ENCODE measurements at places on chromosomes 7 and 10.

DNA sequence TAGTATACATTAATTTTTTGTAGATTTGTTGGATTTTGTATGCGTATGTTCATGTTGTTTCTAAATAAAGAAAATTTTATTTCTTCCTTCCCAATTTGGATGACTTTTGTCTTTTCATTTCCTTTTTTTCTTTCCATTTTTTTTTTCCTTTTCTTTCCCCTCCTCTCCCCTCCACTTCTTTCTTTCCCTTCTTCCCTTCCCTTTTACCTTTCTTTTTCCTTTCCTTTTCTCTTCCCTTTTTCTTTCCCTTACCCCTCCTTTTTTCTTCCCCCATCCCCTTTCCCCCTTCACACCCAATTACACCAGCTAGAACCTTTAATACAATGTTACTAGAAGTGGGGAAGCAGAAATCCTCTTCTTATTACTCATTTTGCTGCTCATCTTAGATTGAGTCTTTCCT, 6.0 kb downstream of the KIF20B start:
- no peak for DNase-seq

GRCh38 chr10:19283285-19283684, 234.7 kb downstream of the MALRD1 start:
- no peak for DNase-seq

DNA sequence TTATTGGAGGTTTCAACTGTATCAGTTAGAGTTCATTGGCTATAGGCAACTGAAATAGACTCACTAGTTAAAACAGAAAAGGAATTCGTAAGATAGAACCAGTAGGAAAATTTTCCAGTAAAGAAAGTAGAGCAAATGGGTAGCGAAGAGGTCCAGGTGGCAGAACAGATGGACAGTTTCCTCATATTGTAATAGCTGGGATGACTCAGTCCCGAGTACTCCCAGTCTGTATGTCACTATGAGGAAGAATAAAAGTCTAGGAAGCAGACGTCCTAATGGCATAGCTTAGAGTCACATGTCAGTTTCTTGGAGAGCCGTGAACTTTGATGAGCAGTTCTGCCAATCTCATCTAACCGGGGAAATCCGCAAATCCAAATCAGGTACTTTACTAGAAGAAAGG, 95.3 kb downstream of the RNF32 start:
- DNase-seq, result no peak

GRCh38 chr7:18815261-18815960, 302.0 kb downstream of the TWIST1 start:
- DNase-seq, result no peak

- DNase-seq, result peak; percentile 74
Measured at GRCh38 chr10:109978481-109978880, 29.3 kb upstream of the ADD3 start.

DNA sequence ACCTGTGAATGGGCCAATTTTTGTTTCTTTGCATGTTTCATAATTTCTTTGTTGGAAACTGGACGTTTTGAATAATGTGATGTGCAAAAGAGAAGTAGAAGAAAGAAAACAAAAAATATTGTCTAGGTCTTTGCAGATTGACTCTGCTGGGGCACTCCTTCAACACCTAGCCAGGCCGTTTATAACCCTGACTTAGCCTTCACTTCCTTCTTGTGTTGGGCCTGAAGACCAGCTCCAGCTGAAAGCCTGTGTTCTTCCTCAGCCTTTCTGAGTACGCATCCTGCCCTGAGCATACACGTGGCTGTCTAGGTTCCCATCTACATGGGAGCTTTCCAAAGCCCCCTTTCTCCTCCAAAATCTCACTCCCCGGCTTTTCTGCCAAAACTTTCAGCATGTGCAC, 41.9 kb downstream of the LMTK2 start:
- DNase-seq, result no peak

GRCh38 chr7:87331687-87332252, 13.7 kb upstream of the CROT start:
- no peak for DNase-seq

DNA sequence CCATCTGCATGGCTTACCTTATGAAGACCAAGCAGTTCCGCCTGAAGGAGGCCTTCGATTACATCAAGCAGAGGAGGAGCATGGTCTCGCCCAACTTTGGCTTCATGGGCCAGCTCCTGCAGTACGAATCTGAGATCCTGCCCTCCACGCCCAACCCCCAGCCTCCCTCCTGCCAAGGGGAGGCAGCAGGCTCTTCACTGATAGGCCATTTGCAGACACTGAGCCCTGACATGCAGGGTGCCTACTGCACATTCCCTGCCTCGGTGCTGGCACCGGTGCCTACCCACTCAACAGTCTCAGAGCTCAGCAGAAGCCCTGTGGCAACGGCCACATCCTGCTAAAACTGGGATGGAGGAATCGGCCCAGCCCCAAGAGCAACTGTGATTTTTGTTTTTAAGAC, 12.4 kb downstream of the DUSP5 start:
- no peak for DNase-seq

- DNase-seq, result no peak
Measured at GRCh38 chr10:49379596-49380410, 16.1 kb downstream of the DRGX start.

GRCh38 chr10:98516352-98516751, 69.6 kb upstream of the HPS1 start:
- no peak for DNase-seq

GRCh38 chr10:60238759-60239100, 150.9 kb downstream of the ANK3 start:
- no peak for DNase-seq

GRCh38 chr7:55476852-55477780, 95.2 kb downstream of the VOPP1 start:
- DNase-seq, result no peak

DNA sequence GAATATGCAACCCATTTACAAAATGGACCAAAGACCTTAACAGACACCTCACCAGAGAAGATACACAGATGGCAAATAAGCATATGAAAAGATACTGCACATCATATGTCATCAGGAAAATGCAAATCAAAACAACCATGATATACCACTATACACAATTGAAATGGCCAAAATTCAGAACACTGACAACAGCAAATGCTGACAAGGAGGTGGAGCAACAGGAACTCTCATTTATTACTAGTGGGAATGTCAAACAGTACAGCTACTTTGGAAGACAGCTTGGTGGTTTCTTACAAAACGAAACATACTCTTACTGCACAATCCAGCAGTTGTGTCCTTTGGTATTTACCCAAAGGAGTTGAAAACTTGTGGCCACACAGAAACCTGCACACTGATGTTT, 50.0 kb upstream of the PCGF5 start:
- no peak for DNase-seq

DNA sequence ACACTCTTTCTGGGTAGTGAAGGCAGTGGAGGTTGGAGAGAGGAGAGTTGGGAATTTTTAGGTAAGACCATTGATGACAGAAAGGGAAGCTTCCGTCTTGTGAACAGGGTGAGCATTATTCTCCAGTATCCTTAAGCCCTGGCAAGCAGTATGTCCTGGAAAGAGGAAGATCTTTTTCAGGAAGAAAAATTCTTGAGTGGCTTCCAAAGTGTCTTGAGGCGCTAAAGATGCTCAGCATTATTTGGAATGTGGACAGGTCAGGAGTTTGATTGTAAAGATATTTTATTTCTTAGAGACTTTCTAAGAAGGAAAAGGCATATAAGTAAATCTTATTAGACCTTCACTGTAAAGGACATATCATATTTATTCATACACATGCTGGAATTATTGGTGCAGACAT, 54.3 kb downstream of the ABCC2 start:
- DNase-seq, result no peak

DNA sequence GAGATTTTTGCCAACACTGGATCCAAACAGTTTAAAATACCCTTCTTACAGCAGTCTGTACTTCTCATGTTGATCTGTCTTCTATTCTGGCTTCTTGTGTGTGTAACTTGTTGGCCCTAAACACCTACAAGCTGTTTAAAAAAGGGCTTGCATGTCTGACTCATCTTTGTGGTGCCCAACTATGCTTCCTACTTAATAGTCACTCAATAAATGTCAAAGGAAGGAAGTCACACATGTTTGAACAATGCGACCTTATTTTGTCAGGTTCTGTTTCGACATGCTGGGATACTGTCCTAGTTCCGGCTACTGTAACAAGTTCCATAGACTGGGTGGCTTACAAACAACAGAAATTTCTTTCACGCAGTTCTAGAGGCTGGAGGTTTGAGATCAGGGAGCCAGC, 9.4 kb upstream of the GRK5 start:
- no peak for DNase-seq

- DNase-seq, result no peak
Measured at GRCh38 chr7:19663816-19664462, 44.9 kb downstream of the POLR1F start.

GRCh38 chr7:142772673-142773072, 1.9 kb downstream of the PRSS2 start:
- DNase-seq, result no peak

GRCh38 chr10:3780771-3781467, 4.1 kb downstream of the KLF6 start:
- DNase-seq, result no peak

DNA sequence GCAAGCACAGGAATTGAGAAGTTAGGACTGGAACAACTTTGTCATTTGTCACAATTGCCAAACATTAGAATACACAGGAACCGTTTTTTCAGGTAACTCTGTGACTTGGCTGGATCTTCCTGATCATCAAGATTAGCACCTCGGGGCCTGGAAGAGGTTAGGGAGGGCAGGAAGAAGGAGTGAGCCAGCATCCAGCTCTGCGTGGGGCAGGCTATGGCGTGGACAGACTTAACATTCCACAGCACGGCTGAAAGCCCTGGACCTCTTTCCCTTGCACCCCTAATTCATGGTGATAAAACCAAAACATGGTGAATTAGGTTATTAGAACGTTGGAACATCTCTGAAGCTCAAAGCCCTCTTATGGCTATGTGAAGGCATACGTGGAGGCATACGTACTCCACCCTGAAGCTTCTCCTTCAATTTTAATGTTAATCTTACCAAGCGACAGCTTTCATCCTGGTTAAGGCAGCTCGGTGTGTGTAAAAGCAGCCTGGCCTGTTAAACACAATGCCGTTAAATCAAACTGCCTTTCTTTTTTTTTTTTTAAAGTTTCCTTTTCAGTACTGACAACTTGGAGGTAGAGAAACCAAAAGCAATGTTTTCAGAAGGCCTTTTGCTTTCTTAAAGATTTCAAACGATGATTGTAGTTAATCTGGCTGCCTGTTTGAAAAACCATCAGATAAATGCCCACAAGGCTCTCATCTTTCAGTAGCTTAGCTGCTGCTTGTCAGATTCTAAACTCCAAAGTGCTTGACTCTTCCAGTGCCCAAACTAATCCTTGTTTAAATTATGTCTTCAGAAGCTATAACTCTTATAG, 4.5 kb downstream of the GRK5 start:
- DNase-seq, result no peak

DNA sequence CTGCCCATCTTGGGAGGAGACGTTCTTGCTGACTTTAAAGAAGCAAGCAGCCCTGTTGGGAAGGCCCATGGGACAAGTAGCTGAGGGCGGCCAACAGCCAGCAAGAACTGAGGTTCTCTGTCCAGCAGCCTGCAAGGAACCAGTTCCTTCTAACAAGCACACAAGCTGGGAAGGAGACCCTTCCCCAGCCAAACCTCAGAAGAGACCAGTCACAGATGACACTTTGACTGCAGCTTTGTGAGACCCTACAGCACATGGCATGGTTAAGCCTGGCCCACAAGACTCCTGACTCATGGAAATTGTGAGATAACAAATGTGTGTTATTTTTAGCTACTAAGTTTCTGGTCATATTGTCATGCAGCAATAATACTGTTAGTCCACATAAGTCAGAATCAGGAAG, 99.9 kb downstream of the PRLHR start:
- no peak for DNase-seq

GRCh38 chr10:96695366-96695765, 24.9 kb downstream of the PIK3AP1 start:
- DNase-seq, result no peak

DNA sequence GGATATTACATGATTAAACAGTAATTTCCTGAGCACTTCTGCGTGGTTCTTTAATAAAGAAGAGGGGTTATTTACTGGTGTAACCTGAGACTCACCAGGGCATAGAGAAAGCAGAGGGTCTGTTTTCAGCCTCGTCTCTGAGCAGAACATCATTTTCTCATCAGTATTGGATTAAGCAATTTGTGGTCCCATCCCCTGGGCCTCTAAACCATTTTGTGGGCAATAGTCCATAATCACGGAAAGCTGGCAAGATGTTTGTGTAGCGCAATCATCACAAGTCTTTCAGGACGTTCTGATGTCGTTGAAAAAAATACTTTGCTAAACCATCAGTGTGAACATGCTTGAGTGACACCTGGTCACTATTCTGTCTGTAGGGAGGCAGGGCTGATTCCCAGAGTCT, 37.1 kb upstream of the SEC61G start:
- DNase-seq, result no peak

DNA sequence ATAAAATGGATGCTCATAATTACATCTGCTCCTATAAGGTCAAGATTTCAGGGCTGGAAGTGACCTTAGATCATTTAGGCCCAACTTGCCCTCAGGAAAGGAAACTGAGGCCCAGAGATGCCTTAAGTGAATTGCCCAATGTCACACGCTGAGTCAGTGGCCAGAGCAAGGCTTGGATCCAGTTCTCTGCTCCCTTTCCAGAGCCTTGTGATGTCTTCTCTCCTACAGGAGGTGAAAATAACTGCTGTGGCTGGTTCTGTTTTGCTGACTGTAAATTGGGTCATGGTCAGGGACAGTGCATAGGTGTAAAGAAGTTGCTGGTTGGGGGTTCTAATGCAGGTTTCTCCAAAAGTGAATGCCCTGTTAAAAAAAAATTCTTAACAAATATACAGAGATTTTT, 91.3 kb downstream of the TCF7L2 start:
- DNase-seq, result no peak

DNA sequence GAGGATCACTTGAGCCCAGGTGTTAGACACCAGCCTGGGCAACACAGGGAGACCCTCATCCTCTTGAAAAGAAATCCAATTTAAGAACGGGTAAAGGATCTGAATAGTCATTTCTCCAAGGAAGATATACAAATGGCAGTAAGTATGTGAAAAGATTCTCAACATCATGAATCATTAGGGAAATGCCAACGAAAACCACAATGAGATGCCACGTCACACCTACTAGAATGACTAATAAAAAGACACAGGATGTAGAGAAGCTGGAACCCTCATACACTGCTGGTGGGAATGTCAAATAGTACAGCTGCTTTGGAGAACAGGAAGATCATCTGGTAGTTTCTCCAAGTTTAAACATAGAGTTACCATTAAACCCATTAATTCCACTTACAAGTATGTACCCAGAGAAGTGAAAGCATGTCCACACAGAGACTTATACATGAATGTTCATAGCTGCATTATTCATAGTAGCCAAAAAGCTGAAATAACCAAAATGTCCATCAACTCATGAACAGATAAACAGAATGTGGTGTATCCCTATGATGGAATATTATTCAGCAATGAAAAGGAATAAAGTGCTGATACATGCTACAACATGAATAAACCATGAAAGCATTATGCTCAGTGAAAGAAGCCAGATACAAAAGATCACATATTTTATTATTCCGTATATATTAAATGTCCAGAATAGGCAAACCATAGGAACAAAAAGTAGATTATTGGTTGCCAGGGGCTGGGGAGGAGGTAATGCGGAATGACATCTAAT, 13.1 kb upstream of the ZMIZ2 start:
- DNase-seq, result no peak

Data from liver (tissue), 10 donors.